ENCODE measurements at places on chromosomes 11 and 22.

DNA sequence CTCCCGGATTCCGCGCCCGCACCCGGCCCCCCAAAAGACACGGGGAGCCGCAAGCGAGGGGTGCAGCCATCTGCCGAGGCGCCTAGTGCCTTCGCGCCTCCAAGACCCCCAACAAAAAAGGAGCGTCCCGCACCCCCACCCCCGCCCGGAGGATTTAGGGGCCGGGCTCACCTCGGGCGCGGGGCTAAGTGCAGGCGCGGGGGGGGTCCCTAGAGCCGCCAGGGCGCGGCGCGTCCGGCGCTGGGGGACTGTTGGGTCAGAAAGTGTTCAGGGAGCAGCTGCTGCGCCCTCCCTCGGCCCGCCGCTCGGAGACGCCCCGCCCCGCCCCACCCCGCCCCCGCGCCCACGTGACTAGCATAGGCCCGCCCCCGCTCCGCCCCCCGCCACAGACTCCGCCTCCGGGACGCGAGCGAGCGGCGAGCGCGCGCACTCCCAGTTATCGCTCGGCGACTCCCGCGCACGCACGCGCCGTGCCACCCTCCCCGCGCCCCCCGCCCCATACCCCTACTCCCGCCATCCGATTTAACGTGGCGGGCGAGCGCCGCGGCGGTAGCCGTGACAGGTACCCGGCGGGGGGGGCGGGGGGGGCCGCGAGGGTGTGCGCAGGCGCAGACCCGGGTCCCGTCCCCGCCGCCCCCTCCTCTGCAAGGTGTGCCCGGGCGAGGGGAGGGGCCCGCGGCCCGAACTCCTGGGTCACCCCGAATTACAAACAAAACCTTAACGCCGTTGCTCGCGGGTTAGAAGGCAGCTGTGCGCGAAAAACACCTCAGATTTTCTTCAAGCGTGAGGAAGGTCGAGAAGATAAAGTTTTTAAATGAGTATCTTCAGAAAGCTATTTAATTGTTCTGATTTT lies 56.2 kb downstream of the KCNJ4 start:
- peak; percentile 94 for DNase-seq

- DNase-seq = no peak
Measured at GRCh38 chr11:128733440-128734102, 39.7 kb downstream of the FLI1 start.

DNA sequence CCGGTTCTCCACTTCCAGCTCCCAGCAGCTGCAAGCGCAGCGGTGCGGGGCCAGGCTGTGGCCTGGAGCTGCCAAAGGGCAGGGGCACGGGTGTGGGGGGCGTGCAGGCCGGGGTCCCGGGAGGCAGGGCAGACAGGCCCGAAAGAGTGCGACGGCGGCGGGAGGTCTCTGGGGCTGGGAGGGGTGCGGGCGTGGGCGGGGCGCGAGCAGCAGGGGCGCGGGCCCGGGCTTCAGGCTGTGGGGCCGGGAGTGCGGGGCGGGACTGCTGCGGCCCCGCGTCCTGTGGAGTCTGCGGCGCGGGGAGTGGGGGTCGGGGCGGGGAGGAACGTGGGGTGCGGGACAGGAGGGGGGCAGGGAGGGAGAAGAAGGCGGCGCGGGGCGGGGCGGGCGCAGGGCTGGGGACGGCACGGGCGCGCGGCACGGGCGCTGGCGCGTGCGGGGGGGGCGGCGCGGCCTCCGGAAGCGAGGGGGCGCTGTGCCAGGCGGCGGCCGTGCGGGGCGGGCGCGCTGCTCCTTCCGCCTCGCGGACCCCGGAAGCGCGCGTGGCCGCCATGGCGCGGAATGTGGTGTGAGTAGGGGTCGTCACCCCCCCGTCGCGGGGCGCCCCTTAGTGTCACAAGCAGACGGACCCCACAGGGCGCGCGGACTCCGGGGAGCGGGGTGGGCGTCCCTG lies at the start of gene MRPL23:
Gene MRPL23 (plus strand): TSS at position 521 of the 673 bp plus-strand sequence. CDS start 31 bp downstream, at position 552.
- peak; percentile 66 for DNase-seq

DNA sequence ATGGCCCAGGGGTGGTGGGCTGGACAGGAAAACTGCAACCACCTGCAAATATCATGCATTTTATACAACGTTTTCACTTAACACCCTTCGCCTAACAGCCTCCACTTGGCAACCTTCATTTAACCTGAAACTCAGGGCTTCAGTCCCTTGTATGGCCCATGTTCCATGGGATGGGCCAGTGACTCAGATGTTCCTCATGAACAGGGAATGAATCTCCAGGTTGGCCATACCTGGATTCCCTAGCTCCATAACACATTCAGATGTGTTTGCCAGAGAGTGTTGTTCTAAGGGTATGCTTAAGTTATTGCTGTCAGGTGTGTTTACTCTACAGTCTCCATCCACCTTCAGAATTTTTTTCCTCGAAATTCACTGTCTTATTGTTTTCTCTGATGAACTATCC lies 316.9 kb downstream of the JRKL start:
- DNase-seq = no peak

DNA sequence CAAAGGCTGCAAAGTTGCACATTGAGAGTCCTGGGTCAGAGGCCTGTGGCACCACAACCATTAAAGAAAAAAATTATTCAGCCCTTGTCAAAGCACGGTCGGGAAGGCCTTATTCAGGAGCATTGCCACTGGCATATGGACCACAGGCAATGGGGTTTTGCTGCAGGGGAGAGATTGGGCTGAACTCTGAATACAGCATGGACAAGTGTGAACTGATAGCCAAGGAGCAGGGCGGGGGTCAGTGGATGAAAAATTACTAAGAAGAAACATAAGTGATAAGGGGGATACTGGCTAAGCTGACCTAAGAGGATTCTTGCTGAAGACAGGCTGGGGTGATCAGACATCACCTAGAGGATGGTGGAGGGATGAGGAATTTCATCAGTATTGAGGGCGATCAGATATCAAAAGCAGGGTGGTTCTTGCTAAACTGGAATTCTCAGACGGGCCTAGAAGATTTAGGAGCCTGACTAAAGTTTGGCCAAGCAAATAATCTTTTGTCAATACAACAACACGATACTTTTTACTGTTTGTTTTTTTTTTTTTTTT lies 3.3 kb upstream of the DGCR8 start:
- no peak for DNase-seq

GRCh38 chr11:29243616-29244015 lies 773.2 kb downstream of the KCNA4 start:
- no peak for DNase-seq

- DNase-seq = no peak
Measured at GRCh38 chr11:27465629-27466028, 7.0 kb downstream of the LGR4 start.

DNA sequence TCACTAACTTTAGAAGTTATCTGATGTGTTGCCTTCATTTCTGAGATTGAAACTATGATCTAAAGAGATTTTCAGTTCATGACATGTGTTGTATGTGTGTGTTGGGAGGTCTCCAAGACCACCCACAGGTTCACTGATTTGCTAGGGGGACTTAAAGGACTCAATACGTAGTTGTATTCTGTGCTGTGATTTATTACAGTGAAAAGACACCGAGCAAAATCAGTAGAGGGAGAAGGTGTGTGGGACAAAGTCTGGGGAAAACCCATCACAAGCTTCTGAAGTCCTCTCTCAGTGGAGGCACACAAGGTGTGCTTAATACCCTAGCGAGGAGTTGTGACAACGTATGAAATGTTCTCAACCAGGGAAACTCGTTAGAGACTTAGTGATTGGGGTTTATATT lies 35.6 kb downstream of the RNF169 start:
- no peak for DNase-seq

- peak; percentile 92 for DNase-seq
Measured at GRCh38 chr11:75532200-75533048, 6.7 kb upstream of the GDPD5 start.

- no peak for DNase-seq
Measured at GRCh38 chr22:20749453-20749852, 24.5 kb upstream of the SERPIND1 start.

- DNase-seq = no peak
Measured at GRCh38 chr11:69511358-69512055, 30.0 kb downstream of the LINC01488 start.

- DNase-seq = no peak
Measured at GRCh38 chr11:10387206-10388083, 67.6 kb upstream of the AMPD3 start.

DNA sequence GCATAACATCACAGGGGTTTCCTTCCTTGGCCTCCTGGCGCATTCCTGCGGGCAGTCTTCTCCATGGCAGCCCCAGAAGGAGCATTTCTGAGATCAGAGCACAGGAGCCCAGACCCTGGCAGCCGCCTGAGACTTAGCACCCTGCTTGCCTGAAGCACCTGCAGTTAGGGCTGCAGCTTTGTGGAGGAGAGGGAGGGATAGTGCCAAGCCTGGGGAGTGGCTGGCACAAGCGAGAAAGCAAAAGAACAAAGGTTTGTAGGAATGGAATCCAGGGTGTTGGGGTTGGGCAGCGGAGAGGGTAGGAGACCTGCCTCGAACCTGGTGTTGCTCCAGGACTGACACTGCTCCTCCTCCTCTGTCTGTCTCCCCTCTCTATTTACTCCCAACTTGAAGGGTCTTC lies 66.9 kb downstream of the SCN3B start:
- DNase-seq = no peak

- peak; percentile 88 for DNase-seq
Measured at GRCh38 chr11:65420979-65421793, 1.4 kb upstream of the NEAT1 start.

GRCh38 chr11:117171404-117172061 lies 7.0 kb upstream of the SIDT2 start:
- no peak for DNase-seq

- no peak for DNase-seq
Measured at GRCh38 chr11:77438487-77438886, 35.4 kb downstream of the PAK1 start.

DNA sequence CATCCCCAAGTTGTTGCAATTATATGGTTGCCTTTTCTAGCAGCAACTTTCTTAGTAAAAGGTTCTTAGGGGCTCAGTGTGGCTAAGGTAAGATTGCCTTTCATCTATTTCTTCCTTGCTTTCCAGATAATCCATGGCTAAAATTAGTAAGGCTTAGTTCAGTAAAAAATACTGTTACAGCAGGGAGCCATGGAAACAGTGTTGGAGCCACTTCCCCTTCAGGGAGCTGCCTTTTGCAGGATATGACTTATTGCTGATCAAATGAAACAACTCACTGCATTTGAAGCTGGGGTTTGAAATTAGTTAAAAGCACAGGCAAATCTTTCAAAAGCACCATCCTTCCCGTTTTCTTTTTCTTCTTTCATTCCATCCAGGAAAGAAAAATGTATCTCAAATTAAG lies 184.3 kb downstream of the C11orf87 start:
- DNase-seq = no peak

GRCh38 chr11:47056261-47056915 lies 119.8 kb downstream of the CSTPP1 start:
- no peak for DNase-seq

GRCh38 chr22:21962655-21962949 lies 10.0 kb upstream of the PPM1F start:
- no peak for DNase-seq

- no peak for DNase-seq
Measured at GRCh38 chr11:20729597-20730105, 60.3 kb downstream of the NELL1 start.

GRCh38 chr11:25981998-25982397 lies 349.9 kb upstream of the ANO3 start:
- DNase-seq = no peak

DNA sequence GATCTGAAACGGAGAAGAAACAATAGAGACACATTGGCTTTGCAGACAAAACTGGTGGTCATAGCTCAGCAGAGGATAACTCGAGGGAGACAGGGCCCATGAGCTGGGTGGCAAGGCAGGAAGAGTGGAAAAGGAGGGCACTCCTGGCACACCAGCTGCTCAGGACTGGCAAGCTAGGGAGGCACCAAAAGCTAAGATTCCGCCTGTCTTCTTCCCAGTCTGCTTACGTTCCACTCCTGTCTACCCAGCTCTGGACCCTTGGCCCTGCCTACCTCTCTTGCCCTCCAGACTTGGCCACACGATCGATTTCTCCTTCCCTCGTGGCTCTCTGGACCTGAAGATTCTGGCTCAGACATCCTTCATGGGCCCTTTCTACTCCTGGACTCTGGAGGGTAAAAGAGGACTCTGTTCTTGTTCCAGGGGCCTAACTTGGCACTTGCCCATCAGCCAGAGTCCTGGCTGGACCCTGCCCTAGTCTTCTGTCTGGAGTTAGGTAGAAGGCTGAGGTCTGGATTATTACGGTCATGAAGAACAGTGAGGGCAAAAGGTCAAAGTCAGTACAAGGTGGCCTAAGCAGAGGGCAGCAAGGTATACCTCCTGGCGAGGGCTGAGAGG lies 115.2 kb upstream of the PITPNB start:
- DNase-seq = no peak

DNA sequence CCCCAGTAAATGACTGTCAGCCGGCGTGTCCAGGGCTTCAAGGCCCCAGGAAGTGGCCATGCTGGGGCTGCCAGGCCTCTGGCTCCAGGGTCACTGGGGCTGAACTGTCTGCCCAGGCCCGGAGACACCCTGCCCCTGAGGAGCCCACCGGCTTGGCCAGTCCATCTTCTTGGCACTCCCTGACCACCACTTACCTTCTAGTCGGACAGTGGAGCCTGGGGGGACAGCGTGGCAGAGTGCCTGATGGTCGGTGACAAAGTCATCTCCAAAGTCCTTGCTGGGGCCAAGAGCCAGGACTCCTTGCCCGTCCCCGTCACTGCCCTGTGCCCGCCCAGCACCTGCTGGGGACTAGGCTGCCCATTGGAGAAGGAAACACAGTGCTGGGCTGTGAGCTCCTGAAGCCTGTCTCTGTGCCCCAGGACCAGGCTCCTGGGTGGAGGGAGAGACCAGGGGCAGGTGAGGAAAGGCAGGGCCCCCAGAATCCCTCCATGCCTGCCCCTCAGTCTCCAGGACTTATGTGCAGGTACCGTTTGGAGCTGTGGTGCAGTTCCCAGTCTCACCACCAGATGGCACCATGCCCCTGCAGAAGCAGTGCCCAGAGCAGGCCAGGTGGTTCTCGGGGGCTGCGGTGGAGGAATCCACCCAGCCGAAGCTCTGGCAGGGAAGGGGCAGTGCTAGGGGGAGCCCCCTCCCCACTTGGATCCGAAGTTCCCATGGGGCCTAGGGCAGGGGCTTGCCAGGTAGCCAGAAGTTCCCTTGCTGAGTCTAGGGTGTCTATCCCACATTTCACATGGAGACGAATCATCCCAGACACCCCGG lies 6.0 kb upstream of the CCDC188 start:
- peak; percentile 100 for DNase-seq

- DNase-seq = no peak
Measured at GRCh38 chr11:72300268-72300667, 56.3 kb upstream of the PHOX2A start.

GRCh38 chr11:47235163-47235562 lies 13.5 kb downstream of the ACP2 start:
- no peak for DNase-seq

- DNase-seq = no peak
Measured at GRCh38 chr11:121091492-121092152, 9.4 kb upstream of the TECTA start.

DNA sequence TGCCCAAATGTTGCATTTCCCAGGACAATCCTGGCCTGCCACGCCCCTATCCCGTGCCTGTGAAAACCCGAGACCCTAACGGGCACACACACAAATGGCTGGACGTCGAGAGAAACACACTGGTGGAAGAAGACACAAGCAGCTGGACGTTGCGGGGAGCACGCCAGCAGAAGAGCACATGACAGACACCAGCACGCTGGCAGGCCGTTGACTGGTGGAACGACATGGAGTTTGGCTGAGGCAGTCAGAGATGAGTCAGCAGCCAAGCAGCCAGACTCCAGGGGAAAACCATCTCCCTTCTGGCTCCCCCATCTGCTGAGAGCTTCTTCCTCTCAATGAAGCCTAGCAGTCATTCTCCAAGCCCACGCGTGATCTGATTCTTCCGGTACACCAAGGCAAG lies 606.7 kb upstream of the LRRC4C start:
- DNase-seq = no peak

All from activated CD8-positive, alpha-beta memory T cell treated with anti-CD3 and anti-CD28 coated beads, Interleukin-2, amount 50 U/mL, for 48 hours (primary cell).